ENCODE measurements at places on chromosomes 6 and 20.

DNA sequence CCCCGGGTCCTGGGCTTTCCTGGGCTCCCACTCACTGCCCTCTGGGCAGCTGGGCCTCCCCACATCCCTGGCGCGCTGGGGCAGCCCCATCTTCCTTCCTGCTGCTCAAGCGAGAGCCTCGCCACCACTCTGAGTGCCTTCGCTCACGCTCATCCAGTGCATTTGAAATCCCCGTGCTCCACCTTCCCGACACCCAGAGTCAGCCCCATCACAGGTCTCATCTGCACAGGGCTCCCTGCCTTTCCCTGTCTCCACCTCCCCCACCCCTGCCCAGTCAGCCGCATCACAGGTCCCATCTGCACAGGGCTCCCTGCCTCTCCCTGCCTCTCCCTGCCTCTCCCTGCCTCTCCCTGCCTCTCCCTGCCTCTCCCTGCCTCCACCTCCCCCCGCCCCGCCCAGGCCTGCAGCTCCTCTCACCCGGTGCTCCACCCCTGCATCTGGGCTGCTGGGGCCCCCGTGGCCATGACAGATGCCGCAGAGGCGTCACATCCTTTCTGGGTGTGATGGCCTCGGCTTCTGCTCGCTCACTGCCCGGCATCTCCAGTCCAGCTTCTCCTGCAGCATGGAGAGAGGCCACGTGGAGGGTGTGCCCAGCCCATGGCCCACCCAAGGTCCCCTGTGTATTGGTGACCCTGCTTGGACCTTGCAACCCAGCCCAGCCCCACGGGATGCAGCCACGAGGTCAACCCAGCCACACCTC lies 9.0 kb upstream of the BHLHE23 start:
- DNase-seq: no peak

DNA sequence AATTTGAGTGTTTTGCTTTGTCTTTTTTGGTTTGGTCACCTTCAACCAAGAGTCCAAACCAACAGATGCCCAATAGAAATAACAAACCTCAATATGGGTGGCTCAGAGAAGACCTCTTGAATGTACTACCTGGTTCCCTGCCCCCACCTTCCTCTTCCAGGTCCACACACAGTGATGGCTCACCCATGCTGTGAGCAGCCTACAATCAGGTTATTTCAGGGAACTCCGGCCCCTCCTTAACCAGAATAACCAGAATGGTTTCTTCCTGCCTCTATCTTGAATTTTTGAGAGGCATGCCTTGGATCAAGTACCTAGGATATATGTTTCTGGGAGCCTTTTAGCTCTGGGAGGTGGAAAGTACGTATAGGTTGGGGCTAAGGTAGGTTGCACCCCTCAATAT lies 327.1 kb upstream of the PRDM1 start:
- no peak for DNase-seq

DNA sequence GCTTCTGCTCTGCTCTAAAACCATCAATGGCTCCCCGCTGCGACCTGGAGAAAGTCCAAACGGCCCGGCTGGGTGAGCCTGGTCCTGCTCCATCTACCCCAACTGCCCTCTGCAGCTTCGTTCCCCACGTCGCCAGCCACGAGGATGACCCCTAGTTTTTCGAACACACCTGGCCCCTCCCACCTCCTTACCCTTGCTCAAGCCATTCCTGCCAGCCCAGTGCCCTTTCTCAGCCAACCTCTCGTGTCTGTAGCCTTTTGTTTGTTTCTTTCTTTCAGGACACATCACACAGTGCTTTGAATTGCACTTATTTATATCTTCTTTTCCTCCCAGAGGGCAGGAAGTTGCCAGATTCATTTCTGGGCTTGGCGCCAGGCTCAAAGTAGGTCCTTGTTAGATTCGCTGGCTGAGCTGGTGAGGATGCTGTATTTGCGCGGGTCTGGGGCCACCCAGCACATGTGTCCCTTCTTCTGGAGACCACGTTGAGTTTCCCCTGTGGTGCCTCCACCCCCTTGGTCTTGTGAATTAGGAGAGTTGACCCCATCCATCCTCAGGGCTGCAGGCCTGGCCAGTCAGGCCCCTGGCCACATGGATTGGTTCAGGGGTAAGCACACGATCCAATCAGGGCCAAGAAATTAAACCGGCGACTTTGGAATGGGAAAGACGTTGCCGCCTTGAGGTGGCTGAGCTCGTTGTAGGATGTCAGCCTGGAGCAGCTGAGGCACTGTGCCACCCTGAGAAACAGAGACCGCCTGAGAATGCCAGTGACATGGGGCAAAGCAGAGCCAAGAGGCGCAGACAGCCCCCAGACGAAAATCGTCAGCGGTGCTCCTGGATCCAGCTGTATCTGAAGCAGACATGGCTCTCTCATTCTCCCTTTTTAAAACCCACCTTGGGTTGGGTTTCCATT lies 156.0 kb downstream of the CEBPB start:
- peak; percentile 80 for DNase-seq

GRCh38 chr6:17967668-17968518 lies 19.5 kb downstream of the KIF13A start:
- DNase-seq: no peak

- no peak for DNase-seq
These were observed 3.2 kb upstream of the SLC4A11 start for GRCh38 chr20:3242172-3242692.

DNA sequence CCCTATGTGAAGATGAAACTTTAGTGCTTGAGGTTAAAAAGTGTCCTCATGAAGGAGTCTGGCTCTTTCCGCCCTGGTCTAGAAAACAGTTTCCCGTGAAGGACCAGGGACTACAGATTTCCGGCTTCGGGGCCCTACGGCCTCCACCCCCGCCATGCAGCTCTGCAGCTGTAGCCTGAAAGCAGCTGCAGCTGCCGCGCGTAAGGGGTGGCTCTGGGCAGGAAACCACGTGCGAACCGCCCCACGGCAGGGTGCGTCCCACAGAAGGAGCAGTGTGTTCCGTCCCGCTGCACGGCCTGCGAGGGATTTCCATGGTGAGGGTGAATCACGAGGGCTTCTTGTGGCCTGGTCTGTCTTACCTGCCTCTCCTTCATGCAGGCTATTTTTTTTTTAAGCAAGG lies 117.0 kb downstream of the ERMARD start:
- no peak for DNase-seq
